Omental fat pad (tissue), 4 donors: ENCODE measurements at places on chromosomes 2 and 18. TPM values are rescaled to one million over a fixed set of nuclear protein-coding genes. Genes with fewer than 3 reads are reported as not detected.

Gene ASPRV1
- total RNA-seq: 1.8 TPM

- DNase-seq: no peak
These were observed 64.9 kb upstream of the STPG4 start for GRCh38 chr2:47219970-47220369.

GRCh38 chr18:31792580-31792911 lies 31.9 kb upstream of the SLC25A52 start:
- DNase-seq: no peak

GRCh38 chr2:128978212-128978611 lies 659.5 kb upstream of the HS6ST1 start:
- DNase-seq: no peak
